CD4-positive, alpha-beta T cell treated with Interleukin-4 for 1 hour (primary cell): ENCODE measurements at places on chromosomes 2 and 18.

GRCh38 chr2:627340-627709, 49.9 kb downstream of the TMEM18 start:
- no peak for DNase-seq

- no peak for DNase-seq
Observed at GRCh38 chr2:9815844-9816279, 27.4 kb upstream of the TAF1B start.

DNA sequence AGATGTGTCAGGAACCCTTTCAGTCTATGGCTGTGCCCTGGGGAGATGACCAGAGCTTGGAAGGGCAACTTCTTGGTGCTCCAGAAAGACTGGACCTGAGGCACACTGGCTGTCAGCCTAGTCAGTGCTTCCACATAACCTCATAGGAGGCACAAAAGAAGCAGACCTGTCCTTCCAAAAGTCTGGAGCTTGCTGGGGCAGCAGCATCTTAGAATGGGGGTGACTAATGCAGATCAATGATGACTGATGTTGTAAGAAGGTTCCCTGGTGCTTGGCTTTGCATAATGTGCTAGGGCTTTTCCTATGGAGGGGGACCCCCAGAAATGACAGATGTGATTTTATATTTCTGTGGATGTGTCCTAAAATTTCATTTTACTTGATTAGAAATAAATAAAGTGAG, 255.7 kb upstream of the THUMPD2 start:
- no peak for DNase-seq

DNA sequence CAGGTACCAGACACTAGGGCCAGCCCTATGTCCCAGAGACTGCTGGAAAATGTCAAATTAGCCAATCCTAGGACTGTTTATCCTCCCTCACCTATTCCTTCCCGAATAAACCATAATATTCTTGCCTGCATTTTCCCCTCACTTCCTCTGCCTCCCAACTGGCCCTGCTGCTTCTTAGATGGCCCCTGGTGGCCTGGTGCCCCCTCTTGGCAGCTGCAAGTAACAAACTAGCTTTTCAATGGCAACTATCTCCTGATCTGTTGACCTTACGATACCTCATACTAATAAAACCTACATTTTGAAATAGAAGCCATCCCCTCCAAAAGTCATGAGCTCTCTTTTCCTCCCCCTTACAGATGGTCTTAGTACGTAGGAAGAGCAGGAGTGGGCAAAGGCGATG, 132.0 kb downstream of the ALPK2 start:
- DNase-seq = no peak

- no peak for DNase-seq
Observed at GRCh38 chr2:182266909-182267308, 159.9 kb downstream of the PDE1A start.

GRCh38 chr2:156589381-156590079, 153.4 kb downstream of the GPD2 start:
- DNase-seq = peak; percentile 61

DNA sequence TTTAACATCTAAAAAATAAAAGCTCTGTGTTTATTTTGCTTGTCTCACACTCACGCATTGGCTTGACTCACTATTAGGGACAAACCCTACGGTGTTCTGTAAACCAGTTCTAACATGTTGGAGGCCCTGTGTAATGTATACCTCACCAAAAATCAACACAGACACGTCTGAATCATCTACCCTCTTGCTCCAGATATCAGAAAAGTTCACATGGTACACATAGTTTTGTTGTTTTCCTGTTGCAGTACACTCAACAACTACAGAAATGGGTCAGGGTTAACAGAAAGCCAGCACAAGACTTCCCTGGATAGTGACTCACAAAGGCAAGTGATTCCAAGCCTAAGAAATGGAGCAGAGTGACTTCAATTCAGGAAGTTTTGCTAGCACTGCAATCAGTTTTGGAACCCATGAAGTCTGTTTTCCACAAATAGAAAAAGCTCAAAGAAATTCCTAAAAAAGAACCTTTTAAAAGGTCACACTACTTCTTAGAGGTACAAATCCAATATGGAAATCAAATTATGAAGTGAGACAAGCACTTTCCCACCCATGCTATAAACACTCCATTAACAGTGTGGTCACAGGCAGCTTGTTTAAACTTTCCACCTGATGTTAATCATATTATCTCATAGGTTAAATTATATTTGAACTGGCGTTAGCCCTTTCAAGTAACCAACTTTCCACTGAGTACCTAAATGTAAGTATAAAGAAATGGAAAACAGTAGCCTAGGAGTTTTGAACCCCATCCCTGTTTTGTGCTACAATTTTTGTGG, 87.4 kb downstream of the GAREM1 start:
- DNase-seq = no peak

DNA sequence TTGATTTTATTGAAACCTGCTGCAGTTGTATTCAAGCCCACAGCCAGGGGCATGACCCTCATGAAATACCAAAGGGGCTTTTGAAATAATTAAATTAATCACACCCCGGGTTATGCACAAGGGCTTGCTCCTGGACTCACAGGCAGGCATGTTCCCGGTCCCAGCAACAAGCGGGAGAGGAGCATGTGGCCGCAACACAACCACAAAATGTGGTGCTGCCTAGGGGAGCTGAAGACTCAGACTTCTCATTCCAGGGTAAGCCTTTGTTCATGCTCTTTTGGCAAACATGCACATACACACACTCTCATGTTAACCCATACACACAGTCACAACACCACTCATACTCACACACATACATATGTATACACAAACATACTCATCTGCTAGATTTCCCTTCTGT, 233.7 kb upstream of the SMAD2 start:
- DNase-seq = no peak

DNA sequence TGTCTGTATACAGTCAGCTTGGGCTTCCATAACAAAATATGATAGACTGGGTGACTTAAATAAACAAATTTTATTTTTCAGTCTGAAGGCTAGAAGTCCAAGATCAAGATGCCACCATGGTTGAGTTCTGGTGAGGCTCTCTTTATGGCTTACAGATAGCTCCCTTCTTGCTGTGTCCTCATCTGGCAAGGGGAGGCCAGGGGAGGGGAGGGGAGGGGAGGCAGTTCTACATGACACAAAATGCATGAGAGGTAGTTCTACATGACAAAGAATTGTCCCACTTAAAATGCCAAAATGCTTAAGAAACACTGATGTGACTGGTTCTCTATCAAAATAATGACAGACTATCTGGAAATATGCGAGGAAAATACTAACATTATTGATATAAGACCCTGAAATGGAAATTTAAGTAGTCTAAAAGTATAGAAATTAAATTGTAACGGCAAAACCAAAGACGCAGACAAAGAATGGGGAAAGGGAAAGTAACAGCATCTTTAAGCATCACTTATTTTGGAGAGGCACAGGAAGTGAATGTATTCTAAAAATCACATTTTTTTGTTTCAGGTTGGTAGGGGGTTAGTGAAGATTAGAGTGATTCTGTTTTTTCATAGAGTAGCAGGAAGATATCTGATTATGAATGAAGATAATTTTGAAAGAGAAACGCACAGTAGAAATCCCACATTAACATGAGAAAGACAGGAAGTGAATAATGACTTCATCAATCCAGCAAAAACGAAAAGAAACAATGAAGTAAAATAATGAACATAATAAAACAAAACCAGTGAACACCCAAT, 131.4 kb downstream of the STRN start:
- DNase-seq = peak; percentile 44

DNA sequence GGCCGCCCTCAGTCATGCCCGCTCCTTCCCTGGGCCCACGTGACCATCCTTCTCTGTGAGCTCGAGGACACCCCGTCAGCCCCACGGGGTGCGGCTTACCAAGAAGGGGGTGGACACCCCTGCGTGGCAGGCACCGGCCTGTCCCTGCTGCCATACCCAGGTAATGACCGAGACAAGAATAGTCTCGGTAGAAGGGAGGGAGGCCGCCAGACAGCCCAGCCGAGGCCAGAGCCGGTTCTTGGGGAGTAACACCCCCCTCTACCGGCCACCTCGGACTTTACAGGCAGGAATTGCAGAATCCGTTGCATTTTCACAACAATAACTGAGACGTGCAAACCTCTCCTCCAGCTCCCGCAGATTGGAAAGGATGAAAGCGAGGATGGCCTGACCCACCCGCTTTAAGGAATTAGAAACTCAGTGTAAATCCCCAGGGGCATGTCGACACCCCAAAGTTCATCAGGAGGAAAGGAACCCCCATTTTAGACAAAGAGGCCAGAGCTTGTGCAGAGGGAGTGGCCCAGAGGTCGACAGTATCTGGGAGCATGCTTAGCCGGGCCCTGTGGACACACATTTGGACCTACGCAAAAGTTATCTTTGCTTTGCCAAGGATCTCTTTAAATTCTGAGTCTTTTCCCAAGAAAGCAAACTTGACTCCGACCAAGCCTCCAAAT, 60.1 kb upstream of the GLI2 start:
- no peak for DNase-seq

DNA sequence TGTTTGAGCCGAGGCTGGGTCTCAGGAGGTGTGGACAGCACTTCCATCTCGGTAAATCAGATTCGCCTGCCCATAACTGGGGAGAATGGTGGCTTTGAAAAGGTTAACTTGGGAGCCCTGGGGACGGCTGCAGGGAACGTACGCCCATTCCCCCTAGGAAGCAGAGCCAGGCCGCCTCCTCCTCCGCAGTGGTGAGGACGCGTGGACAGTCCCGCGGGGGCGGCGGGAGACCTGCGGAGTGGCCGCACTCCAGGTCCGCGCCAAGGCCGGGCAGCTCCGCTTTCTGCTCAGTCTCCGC, 845 bp upstream of the MYCN start:
- peak; percentile 39 for DNase-seq

DNA sequence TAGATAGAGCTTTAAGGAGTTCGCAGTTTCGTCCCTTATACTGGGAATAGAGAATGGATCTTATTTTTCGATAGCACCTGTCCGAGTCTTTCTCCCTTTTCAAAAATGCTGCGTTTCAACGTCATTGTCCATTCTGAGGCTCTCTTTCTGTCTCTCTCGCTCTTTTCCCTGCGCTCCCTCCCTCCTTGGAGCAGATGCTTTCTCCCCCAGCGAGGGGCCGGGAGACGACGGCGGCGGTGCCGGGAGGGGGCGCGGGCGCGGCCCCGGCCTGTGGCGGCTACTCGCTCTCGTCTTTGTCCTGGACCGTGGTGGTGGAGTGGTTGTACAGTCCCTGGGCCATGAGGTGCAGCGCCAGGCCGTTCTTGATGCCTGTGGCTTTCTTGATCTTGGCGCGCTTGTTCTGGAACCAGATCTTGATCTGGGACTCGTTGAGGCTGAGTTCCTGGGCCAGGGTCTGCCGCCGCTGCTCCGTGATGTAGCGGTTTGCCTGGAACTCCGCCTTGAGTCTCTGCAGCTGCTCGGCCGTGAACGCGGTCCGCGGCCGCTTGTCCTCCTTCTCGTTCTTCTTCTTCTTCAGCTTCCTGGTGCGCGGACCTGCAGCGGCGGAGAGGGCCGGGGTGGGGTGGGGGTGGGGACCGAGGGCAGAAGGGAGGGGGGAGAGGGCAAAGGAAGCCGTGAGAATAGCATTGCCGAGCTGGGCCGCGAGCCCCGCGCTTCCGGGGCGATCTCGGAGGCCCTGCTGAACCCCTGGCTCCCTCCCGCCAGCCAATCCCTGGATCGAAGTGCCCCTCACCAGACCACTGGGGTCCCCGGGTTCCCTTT, 4.6 kb downstream of the EN1 start:
- no peak for DNase-seq

- DNase-seq = no peak
Observed at GRCh38 chr2:29155578-29155977, 40.4 kb downstream of the CLIP4 start.

- DNase-seq = no peak
Observed at GRCh38 chr2:233996461-233996860, 54.0 kb upstream of the SPP2 start.

DNA sequence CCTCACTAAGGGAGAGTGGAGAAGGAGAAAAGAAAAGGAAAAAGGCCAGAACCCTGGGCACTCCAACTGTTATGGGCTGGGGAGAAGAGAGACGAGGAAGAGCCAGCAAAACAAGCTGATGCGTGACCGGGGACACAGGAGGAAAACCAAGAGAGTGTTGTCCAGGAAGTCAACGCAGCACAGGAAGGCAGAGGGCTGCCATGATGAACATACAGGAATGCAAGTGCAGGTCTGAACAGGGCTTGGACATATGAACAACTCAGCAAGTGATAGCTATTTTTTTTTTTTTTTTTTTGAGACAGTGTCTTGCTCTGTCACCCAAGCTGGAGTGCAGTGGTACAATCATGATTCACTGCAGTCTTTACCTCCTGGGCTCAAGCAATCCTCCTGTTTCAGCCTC, 28.4 kb downstream of the SIX3 start:
- DNase-seq = no peak

GRCh38 chr2:101559551-101559950, 84.6 kb upstream of the RFX8 start:
- no peak for DNase-seq

- no peak for DNase-seq
Observed at GRCh38 chr2:5803547-5803946, 111.4 kb downstream of the SOX11 start.

- no peak for DNase-seq
Observed at GRCh38 chr18:35000457-35000856, 40.8 kb upstream of the MAPRE2 start.

GRCh38 chr2:171482308-171482707, 40.0 kb upstream of the CYBRD1 start:
- DNase-seq = no peak

- DNase-seq = no peak
Observed at GRCh38 chr18:12777500-12777944, 74.7 kb downstream of the PSMG2 start.

- no peak for DNase-seq
Observed at GRCh38 chr18:22674272-22674671, 256.6 kb upstream of the CTAGE1 start.

- no peak for DNase-seq
Observed at GRCh38 chr2:131055169-131056065, 37.8 kb downstream of the FAM168B start.

- no peak for DNase-seq
Observed at GRCh38 chr2:241080405-241081189, 21.5 kb downstream of the MTERF4 start.

DNA sequence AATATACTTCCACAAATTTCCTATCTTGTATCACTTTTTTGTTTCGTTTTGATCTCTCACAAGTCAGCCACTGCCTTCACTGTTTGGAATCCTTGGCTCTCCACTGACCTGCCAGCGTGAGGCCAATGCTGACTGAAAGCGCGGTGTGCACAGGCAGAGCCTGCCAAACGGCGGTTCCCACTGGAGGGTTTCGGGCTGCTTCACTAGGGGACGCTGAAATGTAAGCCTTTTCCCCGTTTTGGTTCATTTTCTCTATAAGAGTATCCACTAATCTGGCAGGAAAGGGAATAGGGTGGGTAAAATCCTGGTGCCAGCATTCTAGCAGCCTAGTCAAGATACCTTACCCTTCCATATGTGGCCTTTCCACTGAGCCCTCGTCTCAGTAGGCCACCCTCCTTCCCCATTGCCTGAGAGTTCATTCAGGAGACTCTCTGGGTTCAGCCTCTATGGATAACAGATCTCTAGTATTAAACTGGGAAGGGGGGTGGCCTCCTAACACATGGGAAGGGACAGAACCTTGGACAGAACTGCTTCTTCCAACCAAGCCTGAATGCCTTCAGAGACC, 91.5 kb downstream of the DYM start:
- no peak for DNase-seq

- no peak for DNase-seq
Observed at GRCh38 chr2:109139002-109139401, 10.0 kb downstream of the SH3RF3 start.

- DNase-seq = no peak
Observed at GRCh38 chr2:130894326-130894942, 57.7 kb downstream of the ARHGEF4 start.

GRCh38 chr18:8858888-8859511, 153.6 kb downstream of the MTCL1 start:
- no peak for DNase-seq
